Left lung (tissue), 14 donors: ENCODE measurements at places on chromosomes 2 and 18. TPM values are rescaled to one million over a fixed set of nuclear protein-coding genes. Genes with fewer than 3 reads are reported as not detected.

DNA sequence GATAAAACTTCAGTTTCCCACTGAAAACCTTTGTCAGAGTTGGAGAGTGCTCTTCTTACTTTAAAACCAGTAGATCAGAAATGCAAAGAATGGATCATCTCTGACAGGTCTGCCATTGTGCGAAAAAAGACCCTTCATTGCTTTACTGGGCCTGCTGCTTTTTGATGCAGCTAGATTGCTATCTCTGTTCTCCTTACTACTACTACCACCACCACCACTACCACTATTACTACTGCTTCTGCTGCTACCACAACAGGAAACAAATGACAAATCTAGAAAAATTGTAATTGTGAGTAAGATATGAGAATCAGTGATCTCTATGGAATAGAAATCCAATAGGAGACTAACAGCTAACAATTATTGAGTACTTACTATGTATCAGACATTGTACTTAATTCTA is 85.8 kb downstream of the PKP4 start:
- DNase-seq = no peak

GRCh38 chr2:8418721-8419120 is 263.1 kb upstream of the ID2 start:
- DNase-seq = no peak

- DNase-seq = no peak
Measured at GRCh38 chr2:107086497-107086896, 200.5 kb upstream of the ST6GAL2 start.

GRCh38 chr18:44805643-44806042 is 125.0 kb downstream of the SETBP1 start:
- DNase-seq = no peak

- DNase-seq = no peak
Measured at GRCh38 chr18:57737400-57738060, 65.6 kb downstream of the ATP8B1 start.

GRCh38 chr2:229467783-229468182 is 196.7 kb upstream of the PID1 start:
- DNase-seq = no peak

GRCh38 chr2:46704041-46704440 is 211.6 kb downstream of the MCFD2 start:
- no peak for DNase-seq

- no peak for DNase-seq
Measured at GRCh38 chr2:203527719-203528118, 7.4 kb downstream of the RAPH1 start.

- no peak for DNase-seq
Measured at GRCh38 chr2:227125506-227125905, 38.5 kb downstream of the COL4A4 start.

DNA sequence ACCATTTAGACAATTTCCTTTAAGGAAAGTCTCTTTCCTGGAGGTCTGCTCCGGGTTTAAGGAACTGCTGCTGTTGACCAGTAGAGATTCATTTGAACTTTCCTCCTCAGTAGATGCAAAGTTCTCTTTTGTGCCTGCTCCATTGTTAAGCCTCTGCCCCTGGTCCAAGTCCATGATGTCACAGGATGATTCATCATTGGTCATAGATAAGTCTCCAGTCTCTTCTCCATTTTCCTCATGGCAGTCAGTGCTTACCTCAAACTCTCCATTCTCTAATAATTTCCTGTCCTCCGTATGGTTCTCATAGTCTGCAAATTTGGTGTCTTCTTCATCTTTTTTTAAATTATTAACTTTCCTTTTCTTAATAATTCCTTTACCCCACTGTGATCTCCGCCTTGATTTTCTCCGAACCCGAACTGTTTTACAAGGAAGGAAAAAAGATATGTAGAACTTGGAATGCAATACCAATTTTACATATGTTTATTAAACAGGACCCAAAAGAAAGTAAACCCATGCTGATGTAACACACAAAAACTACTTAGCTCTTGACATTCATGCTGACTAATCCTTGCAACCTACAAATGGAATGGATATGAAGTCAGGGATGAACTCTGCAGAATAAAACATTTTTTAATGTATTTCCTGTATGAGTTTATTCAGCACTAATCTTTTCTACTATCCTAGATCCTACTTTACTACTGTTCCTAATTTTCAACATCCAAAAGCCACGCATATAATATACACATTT is 169.1 kb downstream of the ATAD2B start:
- DNase-seq = no peak

- no peak for DNase-seq
Measured at GRCh38 chr2:72828840-72829507, 3.1 kb upstream of the EXOC6B start.

- peak; percentile 76 for DNase-seq
Measured at GRCh38 chr2:144519934-144520731, at the start of gene ZEB2. Gene ZEB2, minus strand, starts transcription at chr2:144520119. Its CDS starts 2,769 bp downstream, at chr2:144517350.

- DNase-seq = no peak
Measured at GRCh38 chr18:66694852-66695251, 91.0 kb upstream of the CDH19 start.

DNA sequence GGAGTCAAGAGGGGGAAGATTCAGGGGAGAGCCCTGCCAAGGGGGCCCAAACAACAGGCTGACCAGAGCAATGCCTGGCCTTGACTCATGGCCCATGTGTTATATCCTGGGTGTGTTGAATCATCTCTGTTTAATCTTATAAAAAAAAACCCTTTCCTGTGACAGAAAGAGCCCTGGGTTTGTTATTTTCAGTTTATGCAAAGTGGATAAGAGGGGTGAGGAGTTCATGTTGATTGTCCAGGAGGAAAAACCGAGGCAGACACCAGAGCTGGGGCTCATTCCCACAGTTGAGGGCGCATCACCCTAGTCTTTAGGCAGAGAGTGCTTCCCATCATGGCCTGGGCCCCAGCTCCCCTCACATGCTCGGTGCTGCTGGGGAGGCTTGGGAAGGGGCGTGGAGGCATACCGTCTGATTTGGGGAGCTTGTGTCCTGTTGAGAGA is 30.9 kb upstream of the IL37 start:
- no peak for DNase-seq

DNA sequence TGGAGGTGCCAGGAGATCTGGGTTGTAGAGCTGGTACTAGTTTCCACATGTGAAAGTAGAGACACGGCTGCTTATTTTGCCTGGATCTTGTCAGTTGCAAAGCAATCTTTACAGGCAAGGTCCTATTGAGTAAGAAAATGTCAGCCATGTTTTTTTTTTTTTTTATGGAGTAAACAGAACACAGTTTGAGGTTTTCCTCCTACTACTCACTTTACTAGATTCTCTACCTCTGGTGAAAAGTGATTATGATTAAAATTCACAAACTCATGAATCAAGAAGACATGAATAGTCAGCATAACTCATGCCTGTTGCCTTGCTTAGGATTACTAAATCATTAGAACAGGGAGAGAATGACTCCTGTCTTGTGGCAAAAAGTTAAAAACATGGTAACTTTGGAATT is 70.1 kb upstream of the PNPT1 start:
- DNase-seq = no peak

GRCh38 chr2:177263451-177264208 is 897 bp downstream of the NFE2L2 start:
- DNase-seq = peak; percentile 99

DNA sequence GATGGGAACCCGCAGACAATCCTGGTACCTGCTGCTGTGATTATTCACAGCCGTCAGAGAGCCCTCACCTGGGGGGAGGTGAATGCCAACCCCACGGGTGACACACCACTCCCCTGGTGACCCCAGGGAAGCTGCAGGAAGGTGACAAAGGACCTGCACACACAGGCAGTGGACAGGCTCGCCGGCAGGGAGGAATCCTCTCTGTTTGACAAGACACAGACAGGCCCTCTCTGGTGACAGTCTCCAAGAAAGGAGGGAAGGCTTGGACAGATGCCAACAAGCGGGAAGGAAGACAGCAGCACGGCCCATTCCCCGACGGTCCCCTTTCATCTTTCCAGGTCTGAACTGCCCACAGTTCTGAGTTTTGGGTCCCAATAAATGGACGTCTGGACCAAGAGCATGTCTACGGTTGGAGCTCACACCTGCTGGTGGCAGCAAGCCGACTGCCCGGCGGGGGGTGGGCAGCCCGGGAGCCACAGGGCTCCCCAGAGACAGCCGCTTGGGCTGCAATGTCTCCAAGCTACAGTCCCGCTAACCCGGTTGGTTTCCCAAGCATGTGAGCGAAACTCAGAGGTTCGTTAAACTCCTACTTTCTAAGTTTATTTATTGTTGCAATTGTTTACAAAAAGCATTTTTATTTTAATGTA is 31.8 kb downstream of the HDAC4 start:
- no peak for DNase-seq

GRCh38 chr2:217887841-217888701 is 114.7 kb downstream of the TNS1 start:
- no peak for DNase-seq

DNA sequence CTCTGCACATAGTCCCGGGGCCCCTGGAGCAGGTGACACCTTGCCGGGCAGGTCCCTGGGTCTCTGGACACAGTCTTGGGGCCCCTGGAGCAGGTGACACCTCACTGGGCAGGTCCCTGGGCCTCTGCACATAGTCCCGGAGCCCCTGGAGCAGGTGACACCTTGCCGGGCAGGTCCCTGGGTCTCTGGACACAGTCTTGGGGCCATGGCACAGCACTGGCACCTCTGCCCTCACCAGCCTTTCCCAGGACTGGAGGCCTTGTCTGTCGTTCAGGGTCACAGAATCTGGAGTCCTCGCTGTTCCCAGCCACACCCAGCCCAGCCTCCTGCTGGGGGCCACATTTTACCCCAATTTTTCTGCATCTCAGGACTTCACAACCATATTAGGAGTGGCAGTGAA is 2.2 kb downstream of the TPO start:
- DNase-seq = no peak

GRCh38 chr2:211664321-211664720 is 874.3 kb downstream of the ERBB4 start:
- DNase-seq = no peak

DNA sequence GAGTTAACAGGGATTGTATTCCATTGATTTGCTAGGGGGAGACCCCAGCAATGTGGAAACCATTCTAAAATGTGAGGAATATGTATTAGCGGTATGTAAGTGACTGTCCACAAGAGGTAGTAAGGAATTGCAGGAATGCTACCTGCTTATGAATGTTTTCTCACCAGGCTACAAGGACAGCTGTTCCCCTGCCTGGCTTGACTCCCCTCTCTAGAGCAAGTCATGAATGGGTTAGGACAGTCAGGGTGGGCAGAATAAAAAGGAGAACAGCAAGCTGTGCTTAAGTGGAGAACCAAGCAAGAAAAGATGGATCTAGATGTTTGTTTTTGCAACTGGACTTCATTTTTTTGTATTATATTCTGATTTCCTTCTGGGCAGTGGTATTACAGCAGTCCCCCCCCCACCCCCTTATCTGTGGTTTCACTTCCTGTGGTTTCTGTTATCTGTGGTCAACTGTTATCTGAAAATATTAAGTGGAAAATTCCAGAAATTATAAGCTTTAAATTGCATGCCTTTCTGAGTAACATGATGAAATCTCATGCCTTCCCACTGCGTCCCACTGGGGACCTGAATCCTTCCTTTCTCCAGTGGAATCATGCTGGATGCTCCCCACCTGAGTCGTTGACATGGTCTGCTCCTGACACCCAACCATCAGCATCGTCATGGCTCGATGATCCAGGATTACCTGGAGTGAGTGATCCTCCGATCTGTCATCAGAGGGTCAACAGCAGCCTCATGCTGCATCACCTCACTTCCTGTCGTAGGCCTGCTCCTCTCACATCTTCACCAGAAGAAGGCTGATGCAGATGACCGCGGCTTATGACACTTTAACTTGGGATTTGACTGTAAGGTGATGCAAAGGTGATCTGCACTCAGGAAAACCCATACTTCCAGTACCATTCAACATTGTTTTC is 52.2 kb downstream of the VAPA start:
- no peak for DNase-seq

CAPN14 gene
- total RNA-seq = 0.23 TPM

CDKL4 gene
- total RNA-seq = 0.55 TPM

FOXD4L1 gene
- 0.71 TPM for total RNA-seq

PDE11A gene
- total RNA-seq = 0.73 TPM
